ENCODE measurements at places on chromosomes 11 and 22.

DNA sequence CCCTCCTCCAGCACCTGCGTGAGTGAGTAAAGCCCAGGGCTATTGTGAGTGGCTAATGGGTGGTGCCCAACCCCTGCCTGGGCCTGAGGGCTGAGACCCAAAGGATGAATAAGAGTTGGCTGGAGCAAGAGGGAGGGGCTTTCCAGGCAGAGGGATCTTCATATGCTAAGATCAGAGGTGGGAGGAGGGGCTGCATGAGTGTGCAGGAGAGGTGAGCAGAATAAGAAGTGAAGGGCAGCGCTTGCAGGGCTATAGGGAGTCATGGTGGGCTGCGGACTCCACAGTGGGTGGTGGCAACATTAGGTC lies 3.9 kb downstream of the EMID1 start:
- DNase-seq = no peak

DNA sequence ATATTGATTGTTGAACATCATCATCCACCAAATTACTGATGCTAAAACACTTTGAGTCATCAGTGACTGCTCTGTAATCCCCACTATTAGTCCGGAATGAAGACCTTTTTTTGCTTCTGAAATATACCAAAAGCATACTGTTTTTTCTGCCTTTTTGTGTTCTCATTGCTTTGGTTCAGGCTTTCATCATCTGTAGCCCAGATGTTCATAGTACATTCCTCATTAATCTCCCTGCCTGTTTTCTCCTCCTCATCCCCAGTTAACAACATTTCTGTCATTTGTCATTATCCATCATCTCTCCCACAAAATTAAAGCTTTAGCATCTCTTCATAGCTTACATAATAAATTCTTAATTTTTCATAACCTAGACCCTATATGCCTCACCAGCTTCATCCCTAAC lies 9.2 kb downstream of the CEP57 start:
- DNase-seq = no peak

- no peak for DNase-seq
These were observed 58.4 kb downstream of the KIF18A start for GRCh38 chr11:28049338-28050216.

DNA sequence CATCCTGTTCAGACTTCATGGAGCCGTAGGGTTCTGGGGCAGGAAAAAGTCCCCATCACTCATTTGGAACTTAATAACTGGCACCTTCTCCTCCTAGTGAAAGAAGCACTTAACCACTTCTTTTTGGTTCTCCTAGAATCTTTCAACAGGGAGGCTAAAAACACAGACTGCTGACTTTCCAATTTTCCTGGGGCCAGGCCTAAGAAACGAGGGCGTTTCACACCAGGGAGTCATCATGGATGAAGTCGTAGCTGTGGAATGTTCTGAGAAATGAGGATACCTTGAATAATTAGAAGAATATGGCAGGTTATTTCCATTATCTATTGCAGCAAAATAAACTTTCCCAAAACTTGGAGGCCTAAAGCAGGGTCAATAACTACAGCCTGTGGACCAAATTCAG lies 26.0 kb upstream of the API5 start:
- DNase-seq = no peak

DNA sequence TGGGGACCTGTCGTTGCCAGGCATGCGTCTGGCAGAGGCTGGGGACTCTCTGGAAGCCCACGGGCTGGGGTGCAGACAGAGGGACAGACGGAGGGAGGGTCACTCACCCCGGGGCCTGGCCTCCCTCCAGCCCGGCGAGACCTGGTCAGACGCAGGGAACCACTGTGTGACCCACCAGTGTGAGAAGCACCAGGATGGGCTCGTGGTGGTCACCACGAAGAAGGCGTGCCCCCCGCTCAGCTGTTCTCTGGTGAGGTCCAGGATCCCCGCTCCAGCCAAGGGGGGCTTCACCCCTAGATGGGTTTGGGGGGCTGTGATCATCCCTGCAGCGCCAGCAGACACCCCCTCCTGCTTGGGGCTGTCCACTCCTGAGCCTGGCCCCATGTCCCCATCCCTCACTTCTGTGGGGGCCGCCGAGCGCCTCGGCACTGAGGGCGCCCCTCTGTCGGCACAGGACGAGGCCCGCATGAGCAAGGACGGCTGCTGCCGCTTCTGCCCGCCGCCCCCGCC lies 23.6 kb upstream of the MUC5B start:
- DNase-seq = no peak

GRCh38 chr22:19976671-19977070 lies 35.1 kb upstream of the TXNRD2 start:
- DNase-seq = no peak

GRCh38 chr22:36387709-36387958 lies 133 bp downstream of the MYH9 start:
- no peak for DNase-seq

DNA sequence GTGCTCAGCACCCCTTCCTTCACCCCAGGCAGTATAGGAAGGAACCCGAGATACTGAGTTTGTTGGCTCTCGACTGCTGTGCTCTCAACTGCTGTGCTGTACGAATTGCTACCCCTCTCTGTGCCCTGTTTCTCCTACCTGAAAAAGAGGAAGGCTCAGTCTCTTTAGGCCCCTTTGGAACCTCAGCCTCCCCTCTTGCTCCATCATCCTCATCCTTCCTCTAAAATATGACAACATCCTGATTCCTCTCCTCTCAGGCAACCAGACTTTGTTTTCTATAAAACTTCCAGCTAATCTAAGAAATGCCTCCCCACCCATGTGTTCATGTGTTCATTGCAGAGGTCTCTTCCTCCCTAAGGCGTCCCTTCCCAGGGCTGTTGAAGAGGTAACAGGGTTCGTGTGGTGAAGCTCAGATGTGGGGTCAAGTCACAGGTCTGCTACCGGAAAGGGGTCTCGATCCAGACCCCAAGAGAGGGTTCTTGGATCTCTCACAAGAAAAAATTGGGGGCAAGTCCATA lies 35.5 kb upstream of the CD82 start:
- no peak for DNase-seq

GRCh38 chr11:46554213-46555147 lies 39.3 kb downstream of the AMBRA1 start:
- no peak for DNase-seq

DNA sequence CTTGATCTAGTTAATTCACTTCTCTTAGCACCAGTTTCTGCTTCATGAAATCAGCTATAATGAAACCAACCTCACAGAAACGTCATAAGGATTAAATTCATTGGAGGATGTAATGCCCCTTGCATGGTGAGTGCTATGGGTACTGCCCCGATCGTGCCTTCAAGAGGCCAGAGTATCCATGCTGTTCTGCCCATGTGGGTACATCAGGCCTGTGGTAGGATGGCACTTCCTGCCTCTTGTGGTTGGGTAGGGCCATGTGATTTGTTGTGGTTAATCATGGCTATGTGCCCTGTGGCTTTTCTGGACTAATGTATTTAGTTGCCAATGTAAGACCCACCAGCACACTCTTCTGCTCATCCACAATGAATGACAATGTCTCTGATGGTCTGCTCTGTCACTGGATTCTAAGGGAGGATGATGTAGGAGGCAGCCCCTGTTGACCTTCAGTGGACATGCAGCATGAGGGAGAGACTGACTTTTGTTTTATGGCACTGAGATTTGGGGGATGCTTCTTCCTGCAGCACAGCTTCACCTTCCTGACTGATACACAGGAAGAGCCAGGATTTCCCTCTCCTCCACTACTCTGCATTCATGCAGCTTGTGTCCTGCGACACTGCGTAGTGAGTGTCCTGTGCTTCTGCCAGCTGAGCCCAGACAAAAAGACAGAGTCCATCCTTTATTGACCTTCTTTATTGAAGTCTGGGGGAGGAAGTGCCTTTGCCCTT lies 66.2 kb downstream of the DHCR7 start:
- DNase-seq = no peak

GRCh38 chr11:14393129-14393528 lies 34.1 kb upstream of the RRAS2 start:
- no peak for DNase-seq

GRCh38 chr11:65611028-65611757 lies 2.8 kb downstream of the MAP3K11 start:
- no peak for DNase-seq

DNA sequence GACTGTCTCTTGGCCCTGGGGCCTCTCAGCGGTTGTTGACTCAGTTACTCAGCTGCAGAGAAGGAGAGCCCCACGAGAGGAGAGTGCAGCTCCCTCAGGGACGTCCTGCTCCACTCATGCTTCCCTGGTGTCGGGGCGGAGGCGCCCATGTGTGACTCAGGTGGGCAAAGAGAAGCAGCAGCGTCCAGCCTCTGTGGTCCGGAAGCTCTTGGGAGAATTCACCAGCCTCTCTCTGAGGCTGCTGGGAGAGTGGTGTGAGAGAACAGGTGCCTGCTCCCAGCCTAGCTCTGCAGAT lies 25.7 kb downstream of the GLB1L2 start:
- DNase-seq = no peak

DNA sequence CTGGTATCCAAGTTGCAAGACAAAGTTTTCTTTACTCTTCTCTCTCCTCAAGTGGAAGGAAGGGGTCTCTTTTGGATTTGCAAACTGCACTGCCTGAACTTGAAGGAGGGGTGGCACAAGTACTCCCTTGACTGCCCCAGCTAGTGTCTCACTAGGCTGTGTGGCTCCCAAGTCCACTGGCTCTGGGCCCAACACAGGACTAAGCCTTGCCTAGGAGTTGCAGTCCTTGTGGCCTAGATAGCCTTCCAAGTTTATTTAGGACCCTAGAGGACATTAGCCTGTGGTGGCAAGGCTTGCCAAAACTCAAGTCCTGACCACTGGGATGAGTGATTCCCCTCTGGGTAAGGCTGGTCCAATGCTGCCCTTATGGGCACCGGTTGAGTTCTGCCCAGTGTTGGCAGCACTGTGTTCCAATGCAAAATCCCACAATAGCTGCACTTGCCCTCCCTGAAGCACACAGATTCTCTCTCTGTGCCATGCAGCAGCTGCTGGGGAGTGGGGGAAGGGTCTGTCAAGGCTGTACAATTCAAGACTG lies 10.2 kb upstream of the WEE1 start:
- DNase-seq = no peak

GRCh38 chr11:46684367-46684766 lies 16.1 kb downstream of the ARHGAP1 start:
- no peak for DNase-seq

GRCh38 chr22:30566125-30566524 lies 8.3 kb downstream of the GAL3ST1 start:
- DNase-seq = no peak

DNA sequence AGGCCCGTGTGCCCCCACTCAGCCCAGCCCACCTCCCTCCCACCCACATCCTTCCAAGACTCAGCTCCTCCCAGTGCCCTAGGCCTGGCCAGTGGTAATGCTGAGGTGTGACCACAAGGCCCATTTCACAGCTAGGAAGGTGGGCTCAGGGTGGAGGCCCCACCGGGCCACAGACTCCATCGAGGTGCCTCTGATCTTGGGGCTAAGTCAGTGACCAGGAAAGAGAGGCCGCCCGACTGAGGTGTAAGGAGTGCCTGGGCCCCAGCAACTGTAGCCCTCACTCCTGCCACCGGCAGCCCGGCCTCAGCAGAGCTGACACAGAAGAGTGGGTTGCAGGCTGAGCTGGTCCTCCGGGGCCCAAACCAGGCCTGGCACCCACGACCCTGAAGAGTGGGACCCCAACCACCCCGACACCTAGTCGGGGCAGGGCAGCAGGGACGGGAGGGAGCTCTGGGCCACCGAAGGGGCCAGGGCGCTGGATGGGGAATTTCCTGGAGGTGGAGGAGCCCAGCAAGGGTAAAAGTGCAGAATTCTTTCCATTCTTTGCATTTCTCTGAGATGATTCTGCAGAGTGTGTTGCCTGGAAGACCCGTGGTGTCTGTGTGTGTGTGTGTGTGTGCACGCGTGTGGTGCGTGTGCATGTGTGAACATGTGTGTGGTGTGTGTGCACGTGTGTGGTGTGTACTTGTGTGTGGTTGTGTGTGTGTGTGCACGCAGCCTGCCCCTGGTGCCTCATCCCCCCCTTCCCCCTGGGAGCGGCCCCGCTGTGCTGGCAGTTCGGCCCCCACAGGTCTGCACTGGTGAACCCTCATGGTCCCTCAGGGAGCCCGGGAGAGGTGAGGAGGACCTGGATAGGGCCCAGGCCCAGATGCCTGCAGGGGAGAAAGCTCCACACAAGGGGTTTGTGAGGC lies 8.3 kb upstream of the PIM3 start:
- no peak for DNase-seq

- no peak for DNase-seq
These were observed 38.9 kb upstream of the EED start for GRCh38 chr11:86205421-86206336.

DNA sequence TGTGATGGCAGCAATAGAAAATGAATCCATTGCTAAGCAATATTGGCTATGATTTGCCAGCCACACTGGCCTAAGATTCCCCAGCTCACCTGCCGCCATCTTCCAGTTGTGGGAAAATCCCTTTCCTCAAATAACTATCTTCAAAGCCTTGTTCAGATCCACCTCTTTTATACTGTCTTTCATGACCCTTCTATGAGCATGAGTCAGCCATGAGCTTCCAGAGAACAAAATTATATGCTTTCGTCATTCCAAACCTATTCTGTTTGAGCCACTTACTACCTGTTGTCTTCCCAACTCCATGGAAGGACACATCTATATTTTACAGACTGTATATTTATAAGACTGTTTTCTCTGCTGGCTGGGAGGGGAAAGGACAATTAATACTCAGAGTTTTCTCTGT lies 25.0 kb upstream of the PRSS23 start:
- DNase-seq = no peak

- no peak for DNase-seq
These were observed 4.8 kb upstream of the OR52I1 start for GRCh38 chr11:4589017-4589416.

DNA sequence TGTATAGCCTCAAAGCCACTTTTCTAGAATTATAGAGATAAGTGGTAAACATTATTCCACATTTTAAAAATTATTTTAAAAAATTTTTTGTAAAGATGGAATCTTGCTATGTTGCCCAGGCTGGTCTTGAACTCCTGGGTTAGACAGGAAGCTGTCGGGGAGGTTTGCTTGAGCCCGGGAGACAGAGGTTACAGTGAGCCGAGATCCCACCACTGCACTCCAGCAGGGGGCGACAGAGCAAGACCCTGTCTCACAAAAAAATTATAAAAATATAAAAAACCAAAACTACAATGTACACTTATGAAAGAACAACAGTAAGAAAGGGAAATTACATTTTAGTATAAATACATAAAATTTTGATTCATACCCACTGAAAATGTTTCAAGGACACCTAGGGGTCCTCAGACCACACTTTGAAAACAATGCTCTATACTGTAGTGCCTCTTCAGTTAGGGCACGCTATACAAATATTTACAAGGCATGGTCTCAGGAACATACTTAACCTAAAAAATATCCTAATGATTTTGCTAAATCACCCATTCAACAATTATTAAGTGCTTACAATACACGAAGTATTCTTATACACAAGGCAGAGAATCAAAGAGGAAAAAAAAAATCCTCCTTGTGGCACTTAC lies 111.2 kb downstream of the MRTFA start:
- DNase-seq = peak; percentile 19

- DNase-seq = no peak
These were observed 45.8 kb upstream of the SLN start for GRCh38 chr11:107757661-107758060.
